ENCODE measurements at places on chromosomes 6 and 20. TPM values are rescaled to one million over a fixed set of nuclear protein-coding genes. Genes with fewer than 3 reads are reported as not detected.

Gene FBXO5
- total RNA-seq: 2.1 TPM

Gene BMP7
- total RNA-seq: 2.7 TPM

Gene ZNF391
- total RNA-seq: 0.62 TPM

Gene DLL1
- total RNA-seq: 6.4 TPM

Gene C6orf15
- total RNA-seq: not detected

Gene ASIP
- total RNA-seq: 10.5 TPM

Gene CHRNA4
- 0.16 TPM for total RNA-seq

Gene IL17A
- not detected for total RNA-seq

Gene NEDD9
- 14.1 TPM for total RNA-seq

All from cardiac septum (tissue), 1 donor.